ENCODE measurements at places on chromosomes 6 and 20.

GRCh38 chr6:43913375-43914271 is 143.6 kb downstream of the VEGFA start:
- DNase-seq, result no peak

- DNase-seq, result no peak
Measured at GRCh38 chr20:2688041-2688591, 4.5 kb upstream of the EBF4 start.

- DNase-seq, result no peak
Measured at GRCh38 chr6:116330511-116330910, 40.2 kb upstream of the DSE start.

GRCh38 chr6:89314692-89315091 is 407 bp downstream of the GABRR2 start:
- DNase-seq, result no peak

- no peak for DNase-seq
Measured at GRCh38 chr6:142008016-142008735, 124.5 kb upstream of the GJE1 start.

DNA sequence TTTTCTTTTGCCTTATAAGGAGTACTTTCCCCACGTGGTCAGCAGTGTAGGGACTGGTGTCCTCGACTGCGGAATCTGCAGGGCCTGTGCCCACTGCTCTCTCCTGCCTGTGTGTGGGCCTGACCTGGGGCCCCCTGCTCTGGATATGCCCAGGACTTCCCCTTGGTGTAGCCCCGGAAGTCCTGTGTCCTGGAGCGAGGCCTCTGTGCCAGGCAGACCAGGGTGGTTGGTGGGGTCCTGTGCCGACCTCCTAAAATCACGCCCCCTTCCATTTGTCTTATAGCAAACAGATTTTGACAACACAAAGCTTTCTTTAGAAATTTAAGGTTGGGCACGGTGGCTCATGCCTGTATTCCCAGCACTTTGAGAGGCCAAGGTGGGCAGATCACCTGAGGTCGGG is 64.2 kb downstream of the DLL1 start:
- no peak for DNase-seq

GRCh38 chr6:137271245-137272183 is 52.3 kb upstream of the IFNGR1 start:
- peak; percentile 56 for DNase-seq
